ENCODE measurements at places on chromosomes 4 and X.

DNA sequence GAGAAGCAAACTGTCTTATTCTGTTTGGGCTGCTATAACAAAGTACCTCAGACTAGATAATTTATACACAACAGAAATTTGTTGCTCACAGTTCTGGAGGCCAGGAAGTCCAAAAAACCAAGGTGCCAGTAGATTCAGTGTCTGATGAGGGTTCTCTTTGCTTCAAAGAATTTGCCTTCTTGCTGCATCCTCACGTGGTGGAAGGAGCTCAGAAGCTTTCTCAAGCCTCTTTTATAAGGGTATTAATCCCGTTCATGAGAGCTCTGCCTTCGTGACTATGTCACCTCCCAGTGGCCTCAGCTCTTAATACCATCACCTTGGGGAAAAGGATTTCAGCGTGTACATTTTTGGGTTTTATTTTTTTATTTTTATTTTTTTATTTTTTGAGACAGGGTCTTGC is 20.1 kb downstream of the CA5B start:
- DNase-seq = no peak

DNA sequence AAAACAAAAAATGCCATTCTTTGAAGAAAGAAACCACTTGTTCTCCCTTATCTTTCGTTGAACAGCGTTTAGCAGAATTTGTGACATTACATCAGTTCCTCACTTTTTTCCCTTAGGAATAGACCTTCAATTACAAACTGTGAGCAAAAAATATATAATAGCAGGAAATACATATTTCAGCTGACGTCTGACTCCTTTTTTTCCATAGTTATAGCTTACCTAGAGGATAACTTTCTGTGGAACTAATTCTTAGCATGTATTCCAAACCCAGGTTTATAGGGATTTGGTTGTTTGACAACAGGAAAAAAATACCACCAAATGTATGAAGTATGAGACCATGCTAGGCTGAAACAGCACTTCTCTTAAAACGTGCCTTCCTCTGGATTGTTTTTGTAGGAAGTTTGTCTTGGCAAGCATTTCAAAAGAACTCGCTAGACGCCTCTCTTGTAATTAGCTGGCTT is 2.0 kb upstream of the LIMCH1 start:
- DNase-seq = no peak

DNA sequence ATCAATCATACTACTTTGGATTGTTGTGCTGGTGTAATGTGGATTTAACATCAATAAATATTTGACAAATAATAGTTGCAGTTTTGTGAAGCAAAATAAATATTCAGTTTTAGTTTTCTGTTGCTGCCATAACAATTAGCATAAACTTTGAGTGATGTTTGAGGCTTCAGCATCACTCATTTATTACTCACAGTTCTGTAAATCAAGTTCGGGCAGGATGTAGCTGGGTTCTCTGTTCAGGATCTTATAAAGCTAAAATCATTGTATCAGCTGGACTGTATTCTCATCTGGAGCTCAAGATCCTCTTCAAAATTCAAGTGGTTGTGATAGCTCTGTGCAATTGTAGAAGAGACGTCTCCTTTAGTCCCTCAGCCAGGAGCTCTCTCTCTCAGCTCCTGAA is 81.7 kb downstream of the CBR4 start:
- DNase-seq = no peak

DNA sequence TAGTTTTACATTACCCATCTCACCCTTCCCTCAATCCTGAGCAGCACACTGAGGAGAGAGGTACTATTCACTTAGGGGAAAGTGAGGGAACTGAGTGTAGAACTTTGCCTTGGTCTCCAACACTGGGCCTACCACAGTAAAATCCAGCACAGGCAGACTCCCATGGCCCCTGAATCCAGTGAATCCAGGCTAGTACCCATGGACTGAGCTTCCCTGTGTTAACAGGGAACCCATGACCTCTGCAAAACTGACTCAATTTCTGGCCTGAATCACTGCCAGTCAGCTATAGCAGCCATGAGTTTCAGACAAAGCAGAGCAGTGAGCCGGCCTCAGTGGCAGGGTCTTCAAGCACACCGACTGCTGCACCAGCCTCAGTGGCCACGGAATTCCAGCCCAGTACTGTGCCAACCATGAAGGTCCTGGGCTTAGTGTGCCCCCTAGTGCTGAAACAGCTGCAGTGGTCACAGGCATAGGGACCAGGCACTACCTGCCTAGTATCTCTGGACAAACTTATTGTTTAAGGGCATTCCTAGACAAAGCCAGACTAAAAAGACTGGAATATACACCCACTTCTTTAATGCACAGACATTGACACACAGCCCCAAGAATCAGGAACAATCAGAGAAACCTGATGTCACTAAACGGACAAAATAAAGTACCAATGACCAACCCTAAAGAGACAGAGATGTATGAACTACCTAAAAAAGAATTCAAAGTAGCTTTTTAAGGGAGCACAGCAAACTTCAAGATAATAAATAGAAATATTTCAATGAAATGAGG is 127.4 kb upstream of the RPL34 start:
- DNase-seq = no peak

- no peak for DNase-seq
These were observed 168.1 kb downstream of the FAT4 start for GRCh38 chr4:125482822-125483221.

GRCh38 chrX:40140706-40141499 is 43.1 kb upstream of the BCOR start:
- DNase-seq = no peak

- no peak for DNase-seq
These were observed 53.5 kb downstream of the BMP3 start for GRCh38 chr4:81084029-81084428.

GRCh38 chr4:161254375-161254774 is 909.4 kb downstream of the FSTL5 start:
- no peak for DNase-seq

DNA sequence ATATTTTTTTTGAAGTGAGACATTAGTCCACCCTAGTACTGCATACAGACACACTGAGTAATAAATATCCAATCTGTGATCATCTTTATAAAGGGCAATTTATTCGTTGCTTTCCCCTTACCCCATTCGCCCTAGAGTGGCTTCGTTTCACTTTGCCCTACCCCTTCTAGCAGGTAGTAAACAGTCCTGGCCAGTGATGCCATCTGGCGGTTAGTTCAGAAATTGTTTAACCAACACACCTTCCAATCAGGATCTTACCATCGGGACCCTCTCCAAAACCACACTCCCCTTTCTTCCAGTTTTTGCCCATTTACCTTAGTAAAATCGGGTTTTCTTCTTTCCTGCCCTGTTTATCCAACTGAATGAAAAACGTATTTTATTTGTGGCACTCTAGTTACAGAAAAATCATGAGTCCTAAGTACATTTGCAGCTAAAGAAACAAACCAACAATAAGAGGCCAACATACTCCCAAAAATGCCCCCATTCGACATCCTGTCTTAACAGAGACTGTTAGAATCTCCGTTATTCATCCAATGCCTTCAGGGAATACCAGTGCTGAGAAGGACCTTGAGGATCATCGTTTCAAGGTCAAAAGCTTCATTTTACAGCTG is 2.2 kb downstream of the PPA2 start:
- peak; percentile 51 for DNase-seq

All from T-helper 1 cell (primary cell).